ENCODE measurements at places on chromosomes 1 and 21. TPM values are rescaled to one million over a fixed set of nuclear protein-coding genes. Genes with fewer than 3 reads are reported as not detected.

The KLHDC9 gene
- 0.33 TPM for total RNA-seq

The SPAG17 gene
- not detected for total RNA-seq

- no peak for DNase-seq
Observed at GRCh38 chr1:181809991-181810545, 251.4 kb downstream of the ZNF648 start.

DNA sequence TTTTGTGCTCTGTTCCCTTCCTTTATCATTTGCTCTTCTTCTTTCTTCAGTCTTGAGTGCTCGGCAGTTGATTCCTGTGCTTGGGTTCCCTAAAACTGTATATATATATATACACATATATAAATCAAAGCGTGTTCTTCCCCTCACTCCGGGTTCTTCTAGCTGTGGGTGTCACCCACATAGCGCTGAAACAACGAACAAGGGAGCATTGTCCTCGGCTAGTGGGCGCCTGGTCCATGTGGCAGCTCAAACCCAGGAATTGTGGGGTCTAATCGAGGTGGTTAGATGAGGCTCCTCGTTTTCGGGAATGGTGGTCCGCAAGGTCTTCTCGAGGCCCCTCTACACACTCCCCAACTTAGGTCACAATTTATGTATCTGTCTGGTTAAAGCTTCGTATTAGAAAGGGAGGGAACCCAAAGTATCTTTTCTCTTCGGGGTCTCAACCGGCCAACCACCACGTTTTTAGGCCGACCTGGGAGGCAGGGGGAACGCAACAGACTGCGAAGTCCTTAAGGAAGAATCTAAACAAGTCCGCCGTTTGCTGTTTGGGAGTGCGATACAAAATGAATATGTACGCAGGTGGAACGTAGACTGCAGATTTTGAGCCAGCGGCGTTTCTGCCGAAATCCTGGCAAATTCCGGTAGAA is 504 bp upstream of the SDHC start:
- DNase-seq = no peak

- DNase-seq = no peak
Observed at GRCh38 chr1:14625572-14625971, 27.1 kb downstream of the KAZN start.

DNA sequence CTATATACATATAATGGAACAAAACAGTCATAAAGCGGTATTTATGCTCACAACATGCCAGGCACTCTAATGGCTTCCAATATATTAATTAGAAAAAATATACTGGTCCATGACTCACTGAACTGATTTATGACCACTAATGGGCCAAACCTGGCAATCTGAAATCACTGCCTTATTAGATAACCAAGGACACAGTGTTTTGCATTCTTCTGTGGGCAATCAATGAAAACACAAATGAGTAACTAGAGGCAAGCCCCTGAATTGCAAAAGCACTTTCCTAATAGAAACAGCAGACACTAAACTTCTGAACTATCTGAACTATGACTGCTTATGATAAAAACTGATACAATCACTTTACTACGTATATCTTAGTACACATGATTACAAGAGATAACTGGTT is 3.5 kb downstream of the GCLM start:
- no peak for DNase-seq

DNA sequence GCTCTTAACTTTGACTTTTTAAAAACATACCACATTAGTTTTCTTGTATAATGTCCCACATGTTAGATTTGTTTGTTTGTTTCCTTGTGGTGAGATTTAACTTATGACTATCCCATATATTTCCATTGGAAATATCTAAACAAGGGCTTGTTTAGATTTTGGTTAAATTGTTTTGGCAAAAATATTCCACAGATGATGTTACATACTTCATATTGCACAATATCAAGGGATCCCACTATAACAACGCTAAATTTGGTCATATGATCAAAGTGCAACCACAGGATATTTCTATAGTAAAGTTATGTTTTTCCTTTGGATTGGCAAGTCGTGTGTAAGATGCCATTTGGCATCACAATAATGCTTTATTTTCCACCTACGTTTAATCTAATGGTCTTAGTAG is 396.7 kb downstream of the TGFB2 start:
- DNase-seq = no peak

DNA sequence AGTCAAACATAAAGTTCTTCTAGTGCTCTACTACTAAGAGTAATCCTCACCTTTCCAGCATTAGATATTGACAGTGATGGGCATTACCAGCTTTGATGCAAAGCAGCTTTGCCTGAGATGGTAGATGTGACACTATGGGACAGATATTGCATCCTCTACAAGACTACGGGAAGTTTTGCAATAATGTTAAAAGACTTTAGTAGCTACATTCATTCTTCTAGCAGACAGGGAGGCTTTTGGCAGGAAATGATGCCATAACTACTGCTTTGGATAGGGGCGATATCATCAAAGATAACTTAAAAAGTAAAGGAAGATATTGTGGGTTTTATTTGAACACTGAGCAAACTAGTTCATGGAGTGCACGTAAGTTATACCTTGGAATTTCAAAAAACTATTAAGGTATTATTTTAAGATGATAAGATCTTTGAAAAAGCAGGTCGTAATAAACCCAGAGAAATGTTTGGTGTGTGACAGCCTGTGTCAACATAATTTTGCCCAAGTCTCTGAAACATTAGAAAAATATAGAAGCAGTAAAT is 368.3 kb upstream of the TMPRSS15 start:
- no peak for DNase-seq

GRCh38 chr21:45590246-45590725 is 48.0 kb upstream of the SLC19A1 start:
- peak; percentile 74 for DNase-seq
